Suprapubic skin (tissue), 4 donors: ENCODE measurements at places on chromosomes 12 and 14. TPM values are rescaled to one million over a fixed set of nuclear protein-coding genes. Genes with fewer than 3 reads are reported as not detected.

Gene PDZRN4
- total RNA-seq = 4.4 TPM

Gene AMHR2
- total RNA-seq = 0.23 TPM

Gene AICDA
- total RNA-seq = not detected

Gene KRT77
- total RNA-seq = 424 TPM

Gene POMT2
- 16.3 TPM for total RNA-seq

Gene ACOT6
- total RNA-seq = 0.91 TPM

Gene SMOC1
- total RNA-seq = 1.9 TPM

Gene OAS3
- total RNA-seq = 21.8 TPM
